Left lung (tissue), 14 donors: ENCODE measurements at places on chromosomes 4 and X.

- DNase-seq: no peak
Measured at GRCh38 chr4:105305019-105305836, 158.6 kb downstream of the TET2 start.

DNA sequence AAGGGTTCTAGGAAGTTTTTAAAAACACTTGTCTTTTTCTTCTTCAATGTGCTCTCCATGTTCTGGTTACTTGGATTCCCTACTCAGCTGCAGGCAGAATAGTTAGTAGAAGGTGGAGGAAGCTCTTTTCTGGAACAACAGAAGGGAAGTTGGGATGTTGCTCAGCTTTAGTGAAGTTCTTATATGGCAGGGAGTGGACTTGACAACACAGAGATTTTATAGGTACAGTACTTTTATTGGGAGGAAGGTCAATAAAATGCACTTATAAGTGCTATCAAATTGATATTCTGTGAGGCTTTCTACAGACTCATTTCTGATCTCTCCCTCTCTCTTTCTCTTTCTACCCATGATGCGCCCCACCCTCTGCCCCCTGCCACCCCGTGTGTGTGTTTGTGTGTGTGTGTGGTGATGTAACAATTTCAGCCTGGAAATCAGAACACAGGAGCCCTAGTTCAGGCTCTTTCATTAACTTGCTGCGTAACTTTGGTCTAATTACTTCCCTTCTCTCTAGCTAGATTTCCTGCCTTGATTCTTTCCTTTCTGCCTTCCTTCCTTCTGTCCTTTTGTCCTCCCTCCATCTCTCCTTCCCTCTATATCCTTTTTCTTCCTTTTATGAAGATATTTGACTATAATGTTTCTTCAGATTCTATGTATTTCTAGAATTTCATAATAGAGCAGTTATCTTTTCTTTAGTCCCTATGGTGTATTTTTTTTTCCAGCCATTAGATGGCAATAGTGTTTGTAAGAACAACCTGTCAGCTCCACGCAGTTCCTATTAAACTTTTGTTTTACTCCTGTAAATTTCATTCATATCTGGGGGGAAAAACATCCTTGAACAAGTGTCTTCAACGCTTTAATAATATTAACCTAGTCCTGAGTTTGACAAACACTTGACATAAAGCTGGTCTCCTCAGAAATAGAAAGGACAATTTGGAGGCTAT lies 37.1 kb downstream of the HEPH start:
- no peak for DNase-seq

GRCh38 chrX:16659321-16659720 lies 9.4 kb downstream of the S100G start:
- no peak for DNase-seq

DNA sequence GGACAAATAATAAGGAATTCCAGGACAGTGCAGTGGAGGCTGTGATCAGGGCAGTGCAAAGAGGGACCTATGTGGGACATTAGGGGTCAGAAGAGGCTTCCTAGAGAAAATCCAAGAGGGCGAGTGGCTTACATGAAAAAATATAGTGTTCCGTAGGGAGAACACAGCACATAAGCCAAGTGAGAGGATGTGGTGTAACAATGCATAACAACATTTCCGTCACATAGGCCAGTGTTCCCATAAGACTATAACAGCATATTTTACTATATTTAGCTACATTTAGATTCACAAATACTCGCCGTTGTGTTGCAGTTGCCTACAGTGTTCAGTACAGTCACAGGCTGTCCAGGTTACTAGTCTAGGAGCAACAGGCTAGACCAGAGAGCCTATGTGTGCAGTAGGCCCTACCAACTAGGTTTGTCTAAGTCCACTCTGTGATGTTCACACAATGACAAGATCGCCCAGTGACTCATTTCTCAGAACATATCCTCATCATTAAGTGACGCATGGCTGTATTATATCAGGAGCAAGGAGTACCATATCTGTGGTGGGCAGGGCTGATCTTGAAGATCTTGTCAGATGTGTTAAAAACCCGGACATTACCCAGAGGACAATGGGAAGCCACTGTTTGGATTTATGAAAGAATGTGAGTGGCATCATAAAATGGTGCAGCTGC lies 74.0 kb upstream of the TBL1X start:
- no peak for DNase-seq

GRCh38 chr4:4521136-4521535 lies 20.7 kb downstream of the STX18 start:
- no peak for DNase-seq

DNA sequence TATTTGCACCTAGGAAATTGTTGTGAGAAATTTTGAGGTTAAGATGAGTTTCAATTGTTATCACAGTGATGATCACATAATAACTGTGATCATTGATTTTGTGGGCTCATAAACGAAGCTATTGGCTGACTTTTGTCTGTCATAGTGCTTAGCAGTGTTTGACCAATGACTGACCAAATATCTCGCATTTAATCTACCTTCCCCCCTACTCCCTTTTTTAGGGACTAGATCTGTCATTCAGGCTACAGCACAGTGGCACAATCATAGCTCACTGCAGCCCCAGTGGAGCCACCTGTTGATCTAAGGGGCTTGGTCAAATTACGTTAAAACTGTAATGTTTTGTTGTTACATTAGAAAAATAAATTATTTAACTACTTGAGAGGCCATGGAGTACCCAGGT lies 1.5 kb downstream of the FUNDC2 start:
- DNase-seq: no peak
